ENCODE measurements at places on chromosomes 5 and 9. TPM values are rescaled to one million over a fixed set of nuclear protein-coding genes. Genes with fewer than 3 reads are reported as not detected.

The TNC gene
- total RNA-seq = 0.49 TPM

The FOXD4L5 gene
- 0.61 TPM for total RNA-seq

The SHISAL2B gene
- total RNA-seq = not detected

The GMCL2 gene
- not detected for total RNA-seq

The CCNO gene
- 12.1 TPM for total RNA-seq

The PCDH1 gene
- total RNA-seq = 24.2 TPM

The TEX48 gene
- not detected for total RNA-seq

The SLC6A18 gene
- total RNA-seq = not detected

The HAVCR2 gene
- 0.07 TPM for total RNA-seq

The PLCXD3 gene
- not detected for total RNA-seq

The ADRB2 gene
- 0.25 TPM for total RNA-seq

The ANKRD18A gene
- total RNA-seq = 24.2 TPM

The FAM200C gene
- 4.2 TPM for total RNA-seq

The CCIN gene
- total RNA-seq = 0.20 TPM

The ACTBL2 gene
- total RNA-seq = 0.07 TPM

The ANKRD20A1 gene
- 5.2 TPM for total RNA-seq

The CDH9 gene
- not detected for total RNA-seq

The SOX30 gene
- total RNA-seq = 0.27 TPM

The GPRIN1 gene
- 14.2 TPM for total RNA-seq

The CDKN2AIPNL gene
- 63.0 TPM for total RNA-seq

The FBP2 gene
- not detected for total RNA-seq

The EXOSC3 gene
- total RNA-seq = 79.6 TPM

The TJP2 gene
- 39.7 TPM for total RNA-seq

The DMRT3 gene
- total RNA-seq = not detected

The PCDHGB7 gene
- 0.54 TPM for total RNA-seq

The LIX1 gene
- not detected for total RNA-seq

The THBS4 gene
- 1.5 TPM for total RNA-seq

The FOXD4 gene
- total RNA-seq = 2.8 TPM

All from HCT116 (cell line).